ENCODE measurements at places on chromosomes 11 and 22. TPM values are rescaled to one million over a fixed set of nuclear protein-coding genes. Genes with fewer than 3 reads are reported as not detected.

Gene ADAMTS15
- total RNA-seq: 12.0 TPM

DNA sequence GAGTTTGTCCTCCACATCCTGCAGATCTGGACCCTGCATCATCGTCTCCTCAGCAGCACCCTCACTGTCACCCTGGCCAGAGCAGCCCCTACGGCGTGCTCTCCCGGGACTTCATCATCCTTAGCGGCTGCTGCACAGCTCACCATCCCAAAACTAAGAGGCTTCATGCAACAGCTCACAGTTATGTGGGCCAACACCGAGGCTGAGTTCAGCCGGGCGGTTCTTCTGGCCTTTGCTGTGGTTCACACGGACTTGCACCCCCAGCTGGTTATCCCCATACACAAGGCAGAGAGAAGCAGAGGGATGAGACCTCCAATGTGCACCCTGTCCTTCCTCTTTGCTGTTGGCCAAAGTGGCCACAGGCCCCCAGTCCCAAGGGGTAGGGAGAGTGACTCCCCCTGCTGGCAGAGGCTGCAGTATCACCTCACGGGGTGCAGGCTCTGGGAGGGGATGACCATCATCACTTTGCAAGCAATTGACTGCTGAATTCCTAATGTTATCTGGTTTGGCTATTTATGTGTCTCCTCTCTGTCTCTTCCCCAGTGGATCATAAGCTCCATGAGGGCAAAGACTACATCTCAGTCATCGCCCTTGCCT is 276.8 kb downstream of the BRD1 start:
- no peaks in the 10 kb centered on the region for H3K4me1 ChIP-seq
- H3K36me3 ChIP-seq: no peaks in the 10 kb centered on the region
- no peak overlapping the region for H3K27ac ChIP-seq
- no peak overlapping the region for H3K4me3 ChIP-seq
- no peaks in the 10 kb centered on the region for H3K27me3 ChIP-seq
- no peak for DNase-seq

DNA sequence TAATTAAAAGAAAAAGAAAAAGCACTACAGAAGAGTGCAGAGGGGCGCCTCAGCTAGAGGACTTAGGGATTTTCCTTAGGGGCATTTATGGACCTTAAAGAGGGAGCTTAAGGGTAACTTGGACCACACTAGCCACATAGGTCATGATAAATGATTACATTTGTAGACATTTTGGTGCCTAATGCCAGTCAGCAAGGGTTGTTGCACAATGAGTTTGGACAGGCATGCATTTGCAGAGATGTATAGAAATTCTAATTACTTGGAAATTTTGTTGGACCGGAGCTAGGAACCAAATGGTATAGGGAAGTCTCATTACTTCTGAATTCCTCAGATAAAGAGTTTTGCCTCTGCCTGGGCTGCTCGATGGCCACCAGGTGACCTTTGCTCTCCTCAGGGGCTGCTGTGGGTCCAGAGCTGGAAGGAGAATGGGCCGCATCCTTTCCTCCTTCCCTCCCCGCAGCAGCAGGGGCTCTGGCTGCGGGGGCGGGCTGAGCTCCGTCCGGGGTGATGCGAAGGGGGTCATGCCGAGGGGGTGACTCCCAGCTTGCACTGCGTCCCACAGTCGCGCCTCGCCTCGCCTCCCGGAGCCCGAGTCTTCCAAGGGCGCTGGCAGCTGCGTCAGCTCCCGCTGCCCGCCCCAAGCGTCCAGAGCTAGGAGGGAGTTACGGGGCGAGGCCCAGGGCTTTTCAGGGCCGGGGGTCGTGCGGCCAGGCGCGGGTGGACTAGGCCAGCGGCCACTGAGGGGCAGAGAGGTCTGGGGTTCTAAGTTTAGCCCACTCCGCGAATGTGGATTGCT is 20.3 kb upstream of the MALAT1 start:
- H3K4me3 ChIP-seq: peak overlapping the region; percentile 84
- DNase-seq: peak; percentile 91
- no peaks in the 10 kb centered on the region for H3K27me3 ChIP-seq
- H3K27ac ChIP-seq: peak overlapping the region; percentile 100
- no peaks in the 10 kb centered on the region for H3K36me3 ChIP-seq

- no peak overlapping the region for H3K4me3 ChIP-seq
- H3K27ac ChIP-seq: peak overlapping the region; percentile 89
These were observed 2.2 kb upstream of the GGT5 start for GRCh38 chr22:24247011-24247507.

Gene SLC6A5
- not detected for total RNA-seq
